ENCODE measurements at places on chromosomes 6 and 20. TPM values are rescaled to one million over a fixed set of nuclear protein-coding genes. Genes with fewer than 3 reads are reported as not detected.
A peak's percentile ranks its signal among the peaks of the same experiment; 100 is the strongest.

PMEPA1 gene
- total RNA-seq = 188 TPM

PHF20 gene
- 64.4 TPM for total RNA-seq

BMP5 gene
- 0.45 TPM for total RNA-seq

GABRR1 gene
- 1.6 TPM for total RNA-seq

HLA-DRB5 gene
- total RNA-seq = 127 TPM

CST3 gene
- 837 TPM for total RNA-seq

TMEM181 gene
- 25.9 TPM for total RNA-seq

DNA sequence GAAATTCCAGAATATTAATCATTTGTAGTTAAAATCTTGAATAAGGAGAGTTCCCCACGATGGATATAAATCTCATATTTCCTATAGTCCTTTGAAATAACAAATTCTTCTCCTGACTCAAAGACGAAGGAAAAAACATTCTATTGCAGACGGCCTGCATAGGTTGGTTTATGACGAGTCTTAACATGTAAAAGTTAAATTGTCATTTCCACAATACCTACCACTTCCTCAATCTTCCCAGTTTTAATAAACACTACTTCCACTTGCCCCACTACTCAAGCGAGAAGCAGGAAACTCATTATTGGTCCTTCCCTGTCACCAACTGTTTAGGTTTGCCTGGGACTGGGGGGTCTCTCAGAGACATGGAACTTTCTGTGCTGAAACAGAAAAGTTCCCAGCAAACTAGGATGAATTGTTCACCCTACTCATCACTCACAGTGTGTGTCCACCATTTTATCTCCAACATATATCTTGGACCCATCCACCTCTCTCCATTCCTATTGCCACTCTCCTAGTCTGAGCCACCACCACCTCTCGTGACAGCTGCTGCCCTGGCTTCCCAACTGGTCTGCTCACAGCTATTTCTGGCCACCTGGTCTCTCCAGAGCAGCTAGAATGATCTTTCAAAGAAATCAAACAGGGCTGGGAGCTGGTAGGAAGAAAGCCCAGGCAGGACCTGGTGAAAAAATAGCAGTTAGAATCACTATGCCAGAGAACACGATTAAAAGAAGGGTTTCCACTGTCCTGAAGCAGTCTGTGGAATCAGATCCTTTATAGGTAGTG lies 15.1 kb upstream of the ZSCAN9 start:
- no peak overlapping the region for H3K4me3 ChIP-seq
- no peak overlapping the region for H3K27ac ChIP-seq
- H3K27me3 ChIP-seq = no peaks in the 10 kb centered on the region
- DNase-seq = no peak
- H3K36me3 ChIP-seq = no peaks in the 10 kb centered on the region
- H3K4me1 ChIP-seq = no peaks in the 10 kb centered on the region

GRCh38 chr6:71707059-71707458 lies 179.3 kb upstream of the RIMS1 start:
- H3K4me1 ChIP-seq = no peaks in the 10 kb centered on the region
- H3K36me3 ChIP-seq = no peaks in the 10 kb centered on the region
- DNase-seq = no peak
- H3K4me3 ChIP-seq = no peak overlapping the region

GRCh38 chr6:2862712-2863181 lies 21.1 kb upstream of the SERPINB1 start:
- H3K4me3 ChIP-seq = no peak overlapping the region
- H3K36me3 ChIP-seq = no peaks in the 10 kb centered on the region
- no peaks in the 10 kb centered on the region for H3K27me3 ChIP-seq
- no peak for DNase-seq
- no peaks in the 10 kb centered on the region for H3K4me1 ChIP-seq

- no peaks in the 10 kb centered on the region for H3K36me3 ChIP-seq
- no peaks in the 10 kb centered on the region for H3K4me1 ChIP-seq
- H3K4me3 ChIP-seq = no peak overlapping the region
- DNase-seq = no peak
- no peaks in the 10 kb centered on the region for H3K27me3 ChIP-seq
Measured at GRCh38 chr20:60126975-60127374, 168.8 kb downstream of the CDH26 start.

- H3K4me3 ChIP-seq = no peak overlapping the region
- no peak for DNase-seq
- no peaks in the 10 kb centered on the region for H3K36me3 ChIP-seq
- H3K4me1 ChIP-seq = no peaks in the 10 kb centered on the region
- no peaks in the 10 kb centered on the region for H3K27me3 ChIP-seq
Measured at GRCh38 chr20:60447703-60448102, 489.5 kb downstream of the CDH26 start.

DNA sequence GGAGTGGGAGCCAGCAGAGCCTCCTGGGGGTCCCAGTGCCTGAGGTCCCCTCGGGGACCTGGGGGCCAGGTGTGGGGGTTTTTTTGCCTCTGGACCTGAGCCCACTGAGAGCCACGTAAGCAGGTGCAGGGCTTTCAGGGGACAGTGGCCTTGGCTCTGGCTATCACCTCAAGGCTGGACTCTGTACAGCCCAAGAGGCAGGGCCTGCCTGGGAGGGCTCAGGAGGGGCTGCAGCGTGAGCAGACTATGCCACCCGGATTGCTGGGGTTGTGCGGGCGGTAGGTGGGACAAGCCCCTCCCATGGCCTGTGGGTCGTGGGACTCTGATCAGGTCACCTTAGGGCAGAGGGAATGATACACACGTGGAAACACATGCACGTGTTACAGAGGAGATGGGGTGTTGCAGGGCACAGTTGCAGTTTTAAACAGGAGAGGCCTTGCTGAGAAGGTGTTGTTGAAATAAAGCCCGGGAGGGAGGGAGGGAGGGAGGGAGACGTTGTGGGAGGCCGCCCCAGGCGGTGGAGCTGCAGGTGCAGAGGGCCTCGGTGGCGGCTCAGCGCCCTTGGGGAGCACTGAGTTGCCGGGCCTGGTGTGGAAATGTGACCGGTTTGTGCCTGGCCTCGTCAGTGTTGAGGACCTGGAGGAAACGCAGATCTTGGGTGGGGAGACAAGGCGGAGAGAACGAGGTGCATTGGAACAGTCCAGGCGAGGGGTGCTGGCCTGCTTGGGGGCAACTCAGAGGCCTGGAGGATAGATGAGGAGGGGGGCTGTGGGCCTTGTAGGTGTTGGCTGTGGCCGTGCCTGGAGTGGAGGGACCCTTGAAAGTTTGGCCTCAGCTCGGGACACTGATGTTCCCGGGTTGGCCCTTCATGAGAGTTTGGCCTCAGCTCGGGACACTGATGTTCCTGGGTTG lies 2.3 kb downstream of the TCEA2 start:
- DNase-seq = no peak
- no peak overlapping the region for H3K27ac ChIP-seq
- no peaks in the 10 kb centered on the region for H3K27me3 ChIP-seq

DNA sequence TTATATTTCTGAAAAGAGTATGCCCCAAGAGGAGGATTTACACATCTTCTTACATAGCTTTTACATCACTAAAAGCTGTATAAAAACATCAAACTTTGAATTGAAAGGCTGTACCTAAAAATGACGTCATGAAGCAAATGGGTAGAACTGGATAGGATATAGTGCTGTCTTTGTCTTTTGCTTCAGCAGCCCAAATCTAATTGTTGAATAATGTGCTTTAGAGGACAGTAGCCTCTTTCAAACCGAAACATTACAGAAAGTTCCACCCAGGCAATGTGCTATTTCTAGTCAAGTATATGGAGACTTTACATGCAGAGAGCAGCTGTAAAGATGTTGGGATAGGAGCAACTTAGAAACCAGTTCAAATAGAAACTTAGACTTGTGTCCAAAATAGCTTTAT lies 51.9 kb downstream of the ADGRG6 start:
- no peaks in the 10 kb centered on the region for H3K27me3 ChIP-seq
- DNase-seq = no peak
- no peak overlapping the region for H3K4me3 ChIP-seq
- H3K4me1 ChIP-seq = no peaks in the 10 kb centered on the region

GRCh38 chr6:109306733-109307132 lies 75.5 kb downstream of the CD164 start:
- H3K4me3 ChIP-seq = no peak overlapping the region
- no peaks in the 10 kb centered on the region for H3K36me3 ChIP-seq
- H3K27ac ChIP-seq = no peak overlapping the region
- H3K4me1 ChIP-seq = no peaks in the 10 kb centered on the region
- H3K27me3 ChIP-seq = no peaks in the 10 kb centered on the region

DNA sequence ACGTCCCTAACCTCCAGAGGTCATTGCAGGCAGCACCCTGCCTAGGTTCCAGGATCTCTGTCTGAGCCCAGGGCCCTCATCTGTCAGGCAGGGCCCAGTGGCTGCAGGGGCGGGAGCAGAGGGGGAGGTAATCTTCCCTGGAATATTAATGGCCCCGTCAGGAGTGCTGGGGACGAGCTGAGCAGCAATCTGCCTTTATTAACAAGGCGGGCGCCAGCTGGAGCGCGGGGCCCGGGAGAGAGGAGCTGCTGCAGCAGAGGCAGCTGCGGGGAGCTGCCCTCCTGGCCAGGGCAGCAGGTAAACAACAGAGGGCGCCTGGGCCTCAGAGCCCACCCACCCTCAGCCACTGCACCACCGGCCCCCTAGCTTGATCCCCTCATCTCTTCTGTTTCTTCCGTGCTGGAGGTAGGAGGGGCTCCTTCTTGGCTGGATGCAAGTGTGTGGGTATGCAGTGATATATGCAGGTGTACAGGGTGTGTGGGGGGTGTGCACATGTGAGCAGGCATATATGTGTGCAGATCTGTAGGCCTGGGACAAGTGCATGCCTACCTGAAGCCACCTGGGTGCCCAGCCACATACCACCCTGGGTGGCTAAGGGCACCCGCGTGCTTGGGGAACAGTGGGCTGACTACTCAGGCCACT lies 131.8 kb upstream of the MLN start:
- no peak overlapping the region for H3K4me3 ChIP-seq
- no peaks in the 10 kb centered on the region for H3K36me3 ChIP-seq
- DNase-seq = no peak
- no peak overlapping the region for H3K27ac ChIP-seq

- H3K27me3 ChIP-seq = no peaks in the 10 kb centered on the region
- H3K36me3 ChIP-seq = no peaks in the 10 kb centered on the region
- no peak for DNase-seq
Measured at GRCh38 chr20:669573-669972, 6.0 kb downstream of the SCRT2 start.

DNA sequence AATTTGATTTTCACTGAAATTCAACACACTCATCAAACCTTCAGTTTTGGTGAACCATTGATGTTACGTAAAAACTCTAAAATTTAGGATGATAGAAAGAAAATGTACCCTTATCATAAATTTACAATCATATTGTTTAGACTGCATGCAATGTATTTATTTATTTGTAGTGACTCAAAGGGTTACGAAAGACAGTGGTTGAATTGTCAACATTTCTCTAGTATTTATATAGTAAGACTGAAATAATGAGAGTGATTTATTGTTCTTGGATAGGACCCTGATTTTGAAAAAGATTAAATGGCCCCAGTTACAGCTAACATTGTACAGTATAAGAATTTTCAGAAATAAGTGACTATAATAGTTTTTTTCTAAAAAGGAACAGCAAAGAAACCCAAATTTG lies 591.5 kb downstream of the RFPL4B start:
- DNase-seq = no peak

GRCh38 chr6:56749632-56750151 lies 107.0 kb upstream of the DST start:
- H3K27me3 ChIP-seq = no peaks in the 10 kb centered on the region
- peak overlapping the region; percentile 43 for H3K27ac ChIP-seq
- no peaks in the 10 kb centered on the region for H3K36me3 ChIP-seq

DNA sequence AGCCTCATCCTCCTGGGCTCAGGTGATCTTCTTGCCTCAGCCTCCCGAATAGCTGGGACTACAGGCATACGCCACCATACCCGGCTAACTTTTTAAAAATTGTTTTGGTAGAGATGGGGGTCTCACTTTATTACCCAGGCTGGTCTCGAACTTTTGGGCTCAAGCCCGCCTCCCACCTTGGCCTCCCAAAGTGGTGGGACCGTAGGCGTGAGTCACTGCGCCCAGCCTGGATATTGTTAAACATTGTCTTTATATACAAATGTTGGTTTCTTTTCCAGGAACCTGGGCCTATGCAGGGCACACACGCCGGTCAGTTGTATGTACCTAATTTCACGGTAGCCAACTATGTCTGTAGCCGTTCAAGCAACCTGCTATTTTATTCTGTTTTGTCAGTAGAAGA lies 60.1 kb downstream of the SYNJ2 start:
- H3K36me3 ChIP-seq = no peaks in the 10 kb centered on the region
- H3K4me3 ChIP-seq = no peak overlapping the region
- peak; percentile 62 for DNase-seq
- peaks cover 2% of the 10 kb centered on the region for H3K4me1 ChIP-seq

DNA sequence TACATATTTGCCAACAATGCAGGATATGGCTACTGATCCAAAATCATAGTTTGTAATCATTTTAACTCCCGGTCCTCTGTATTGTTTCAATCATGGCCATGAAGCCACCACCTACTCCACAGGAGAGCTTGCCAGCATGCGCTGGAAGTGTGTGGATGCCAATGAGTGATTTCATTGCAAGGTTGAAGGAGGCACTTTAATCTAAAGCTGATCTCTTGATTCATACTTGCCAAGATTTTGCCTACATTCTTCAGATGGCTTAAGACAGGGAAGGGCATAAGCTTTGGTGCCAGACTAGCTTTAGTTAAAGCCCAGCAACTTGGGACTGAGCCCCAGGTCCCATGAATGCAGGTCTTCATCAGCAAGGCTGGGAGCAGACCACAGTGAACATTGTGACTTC lies 58.8 kb downstream of the TPD52L1 start:
- H3K36me3 ChIP-seq = no peaks in the 10 kb centered on the region
- no peak overlapping the region for H3K4me3 ChIP-seq
- peaks cover 2% of the 10 kb centered on the region for H3K4me1 ChIP-seq
- H3K27ac ChIP-seq = no peak overlapping the region
- DNase-seq = no peak

GRCh38 chr6:48839206-48839605 lies 623.8 kb downstream of the MMUT start:
- H3K4me1 ChIP-seq = no peaks in the 10 kb centered on the region
- no peaks in the 10 kb centered on the region for H3K27me3 ChIP-seq
- no peaks in the 10 kb centered on the region for H3K36me3 ChIP-seq
- no peak overlapping the region for H3K27ac ChIP-seq
- no peak overlapping the region for H3K4me3 ChIP-seq

DNA sequence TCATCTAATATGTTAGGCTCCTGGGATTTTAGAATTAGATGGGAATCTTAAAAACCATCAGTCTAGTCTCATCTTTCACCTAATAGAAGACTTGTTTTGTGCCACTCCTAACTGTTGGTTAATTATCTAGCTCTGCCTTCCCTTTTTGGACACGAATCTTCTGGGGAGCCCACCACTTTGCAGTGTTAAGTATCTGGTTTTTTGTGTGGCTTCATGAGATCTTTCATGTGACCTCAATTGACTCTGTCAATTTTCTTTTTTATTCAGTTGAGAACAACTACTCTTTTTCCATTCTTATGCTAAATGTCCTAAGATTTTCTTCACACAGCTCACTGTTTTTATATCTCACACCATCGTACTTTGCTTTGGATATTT lies 16.9 kb downstream of the TBPL1 start:
- no peak for DNase-seq
- H3K27ac ChIP-seq = no peak overlapping the region

All from aorta (tissue), 5 donors.